ENCODE measurements at places on chromosomes 7 and 10.

- peak; percentile 43 for DNase-seq
These were observed 123.7 kb upstream of the FAM20C start for GRCh38 chr7:68629-69028.

DNA sequence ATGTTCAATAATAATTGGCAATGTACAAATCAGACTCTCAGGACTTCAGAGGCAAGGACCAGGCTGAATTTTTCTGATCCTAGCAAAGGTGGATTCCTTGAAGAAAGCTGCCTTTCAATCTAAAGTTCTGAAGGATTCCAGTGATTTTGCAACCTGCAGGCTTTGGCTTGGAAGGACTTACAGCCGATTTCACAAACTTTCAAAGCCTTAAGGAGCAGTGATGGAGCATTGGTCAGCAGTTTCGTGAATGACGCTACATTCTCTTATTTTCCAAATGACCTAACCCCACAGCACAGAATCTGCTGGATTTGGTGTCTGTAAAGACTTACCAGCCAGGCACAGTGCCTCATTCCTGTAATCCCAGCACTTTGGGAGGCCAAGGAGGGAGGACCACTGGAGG is 167.5 kb downstream of the ARHGAP12 start:
- DNase-seq = no peak

DNA sequence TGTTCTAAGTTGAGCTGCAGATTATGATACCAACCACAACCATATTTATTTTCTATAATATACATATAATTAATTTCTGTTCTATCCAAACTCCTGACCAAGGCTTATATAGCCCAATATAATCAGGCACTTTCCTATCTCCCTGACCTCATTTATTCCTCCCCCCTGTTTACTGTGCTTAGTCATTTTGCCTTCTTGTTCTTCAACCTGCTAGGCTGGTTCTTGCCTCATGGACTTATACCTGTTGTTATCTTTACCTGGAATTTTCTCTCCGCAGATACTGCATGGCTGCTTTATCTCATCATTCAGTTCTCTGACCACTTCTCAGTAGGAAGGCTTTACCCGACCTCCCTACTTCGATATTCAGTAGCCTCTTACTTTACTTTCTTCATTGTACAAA is 24.9 kb upstream of the FAM3C start:
- DNase-seq = no peak

DNA sequence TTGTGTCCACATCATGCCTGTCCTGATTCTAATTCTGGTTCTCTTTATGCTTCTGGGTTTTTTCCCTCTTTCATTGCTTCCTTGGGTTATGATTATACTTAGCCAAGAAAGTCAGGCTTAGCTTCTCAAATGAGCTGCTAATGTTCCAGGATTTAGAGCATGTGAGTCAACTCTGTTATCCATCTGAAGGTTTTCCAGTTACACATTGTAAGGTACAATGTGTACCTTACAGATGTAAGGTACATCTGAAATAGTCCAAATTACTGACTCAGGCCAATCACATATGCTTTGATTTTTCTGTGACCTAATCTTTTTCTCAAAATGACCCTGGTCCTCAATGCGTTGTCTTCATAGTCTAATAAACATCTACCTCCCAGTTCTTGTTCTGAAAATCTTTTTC is 13.3 kb upstream of the MIOS start:
- DNase-seq = no peak

DNA sequence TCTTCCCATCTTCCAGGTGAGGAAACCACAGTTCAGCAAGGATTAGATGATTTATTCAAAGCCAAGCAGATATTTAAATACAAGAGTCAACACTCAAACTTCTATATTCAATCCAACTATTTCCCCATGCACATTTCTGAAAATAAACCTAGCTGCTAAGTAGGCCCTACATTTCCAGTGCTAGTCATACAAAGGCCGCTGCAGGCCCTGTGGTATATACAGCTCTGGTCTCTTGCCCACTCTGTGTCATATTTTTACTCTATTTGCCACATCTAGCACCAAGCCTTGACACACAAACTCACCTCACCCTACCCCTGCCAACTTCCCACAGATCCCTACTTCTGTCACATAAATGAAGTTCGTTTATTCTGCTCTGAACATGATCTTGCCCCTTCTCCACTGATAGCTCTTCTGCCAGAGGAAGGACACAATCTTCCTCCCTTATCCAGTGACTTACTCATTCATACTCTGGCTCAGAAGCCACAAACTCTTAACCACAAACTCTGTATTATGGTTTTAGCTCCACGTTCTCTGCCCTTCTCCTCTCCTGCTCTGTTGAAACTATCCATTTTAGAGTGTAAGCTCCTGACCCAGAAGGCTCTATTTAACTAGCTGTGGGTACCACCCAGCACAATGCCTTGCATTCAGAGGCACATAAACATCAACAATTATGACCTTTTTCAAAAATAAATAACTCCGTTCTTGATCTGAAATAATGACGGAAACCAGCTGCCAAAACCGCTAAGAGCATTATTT is 180.7 kb downstream of the CPEB3 start:
- DNase-seq = no peak

- DNase-seq = no peak
These were observed 14.8 kb downstream of the SLIT1 start for GRCh38 chr10:97171001-97171400.

GRCh38 chr7:158655931-158656441 is 48.6 kb downstream of the NCAPG2 start:
- no peak for DNase-seq

DNA sequence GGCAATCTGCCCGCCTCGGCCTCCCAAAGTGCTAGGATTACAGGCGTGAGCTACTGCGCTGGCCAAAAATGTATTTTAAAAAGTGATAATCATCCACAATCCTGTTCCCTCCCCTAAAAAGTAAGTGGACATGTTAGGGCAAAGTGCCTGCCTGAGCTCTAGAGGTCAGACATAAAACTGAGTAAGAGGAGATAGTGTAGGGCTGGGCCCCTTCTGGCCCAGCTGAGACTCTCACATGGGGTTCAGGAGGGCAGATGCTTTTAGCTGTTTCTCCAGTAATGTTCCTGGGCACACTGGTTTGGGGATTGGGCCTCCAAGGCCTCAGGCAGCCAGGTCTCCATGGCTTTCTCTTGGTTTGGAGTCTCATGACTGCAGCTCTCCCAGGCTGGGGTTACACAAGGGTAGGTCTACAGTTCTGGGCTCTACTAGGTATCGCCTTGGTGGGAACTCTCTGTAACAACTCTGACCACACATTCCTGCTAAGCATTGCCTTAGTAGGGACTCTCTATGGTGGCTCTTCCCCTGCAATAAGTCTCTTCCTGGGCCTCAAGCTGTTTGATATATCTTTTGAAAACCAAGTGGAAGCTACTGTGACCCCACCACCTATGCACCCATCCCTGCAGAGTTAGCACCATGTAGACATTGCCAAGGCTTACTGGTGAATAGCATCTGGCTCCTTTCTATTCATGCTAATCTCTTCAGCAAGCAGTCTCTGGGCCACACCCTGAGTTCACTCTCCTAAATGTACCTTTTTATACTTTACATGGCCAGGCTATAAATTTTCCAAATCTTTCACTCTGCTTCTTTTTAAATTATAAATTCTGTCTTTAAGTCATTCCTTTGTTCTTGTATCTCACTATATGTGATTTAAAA is 6.9 kb upstream of the NUDCD3 start:
- no peak for DNase-seq

DNA sequence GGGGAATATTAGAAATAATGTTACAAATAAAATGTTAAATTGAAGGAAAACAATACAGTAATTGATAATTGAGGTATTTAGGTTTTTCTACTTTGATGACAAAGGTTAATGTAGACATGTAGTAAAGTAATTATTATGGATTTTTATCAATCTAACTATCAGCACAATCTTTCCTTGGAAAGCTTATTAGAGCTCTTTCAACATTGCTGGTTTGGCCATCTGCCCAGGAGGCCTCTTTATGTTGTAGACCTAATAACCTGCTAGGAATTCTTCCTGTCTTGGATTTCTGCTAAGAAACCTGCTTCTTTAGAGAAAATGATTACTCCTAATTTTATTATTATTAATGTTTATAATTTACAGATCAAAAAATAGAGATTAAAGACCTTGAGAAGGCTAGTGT is 78.9 kb downstream of the CHRM2 start:
- DNase-seq = no peak

DNA sequence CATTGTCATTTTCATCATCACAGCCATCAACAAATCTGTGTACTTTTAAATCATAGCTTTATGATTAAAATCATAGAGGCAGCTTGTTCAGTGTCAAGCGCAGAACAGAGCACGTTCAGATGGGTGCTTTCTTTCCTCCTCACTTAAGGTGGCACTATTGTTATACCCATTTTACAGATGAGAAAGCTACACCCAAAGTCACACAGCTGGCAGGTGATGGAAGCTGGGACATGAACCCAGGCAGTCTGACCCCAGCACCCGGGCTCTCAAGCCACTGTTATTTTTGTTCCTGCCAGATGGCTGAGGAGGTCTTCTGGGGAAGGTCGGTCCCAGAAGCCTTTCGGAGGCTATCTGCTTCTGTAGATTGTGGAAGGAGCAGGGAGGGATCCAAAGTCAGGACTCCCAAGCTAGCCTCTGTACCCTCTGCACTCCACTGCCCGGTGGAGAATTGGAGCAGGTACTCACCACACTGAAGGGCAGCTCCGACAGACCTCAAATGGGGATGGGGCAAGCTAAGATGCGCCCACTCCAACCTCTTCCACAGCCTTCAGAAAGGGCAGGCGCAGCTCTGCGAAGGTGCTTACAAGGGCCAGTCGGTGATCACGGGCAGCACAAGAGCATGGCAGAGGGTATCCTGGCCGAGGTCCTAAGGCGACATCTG is 610 bp downstream of the AVPI1 start:
- DNase-seq = peak; percentile 26

DNA sequence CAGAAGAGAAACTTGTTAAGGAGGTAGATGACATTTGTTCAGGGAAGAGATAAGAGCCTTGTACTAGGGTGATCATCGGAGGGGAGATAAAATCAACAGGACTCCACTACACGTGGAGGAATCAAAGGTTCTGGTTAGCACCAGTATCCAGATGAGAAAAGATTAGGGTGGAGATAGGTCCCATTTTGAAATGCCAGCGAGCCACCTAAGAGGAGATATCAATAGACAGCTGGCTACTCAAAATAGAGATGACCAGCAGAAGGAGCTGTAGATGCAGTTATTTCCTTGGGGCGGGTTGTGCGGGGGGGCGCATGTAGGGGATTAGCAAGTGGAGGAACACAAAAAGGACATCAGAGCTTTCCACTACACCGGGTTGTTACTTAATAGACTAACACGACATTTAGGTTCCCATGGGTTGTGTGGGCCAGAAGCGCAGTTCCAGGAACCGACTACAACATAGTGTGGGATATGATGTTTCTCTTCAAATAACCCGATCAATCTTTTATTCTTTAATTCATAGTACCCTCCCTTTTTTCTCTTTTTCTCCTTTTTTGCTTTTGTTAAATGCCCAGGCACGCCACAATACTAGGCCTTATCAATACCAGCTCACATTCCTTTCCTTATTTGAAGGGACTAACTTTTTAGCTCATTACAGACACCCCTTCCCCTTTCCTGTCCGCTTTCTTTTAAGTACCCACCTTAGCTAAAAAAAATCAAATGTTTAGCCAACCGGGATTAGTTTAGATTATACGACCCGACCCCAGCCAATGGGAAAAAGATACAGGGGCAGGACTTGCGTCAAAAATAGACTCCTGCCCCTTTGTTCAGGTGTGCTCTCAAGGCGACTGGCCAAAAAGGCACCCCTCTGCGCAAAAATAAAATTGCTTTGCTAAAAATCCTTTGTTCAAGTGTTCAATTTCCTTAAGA is 2.0 kb upstream of the KIF11 start:
- DNase-seq = peak; percentile 57

- no peak for DNase-seq
These were observed 120.0 kb downstream of the MALRD1 start for GRCh38 chr10:19168584-19168983.

DNA sequence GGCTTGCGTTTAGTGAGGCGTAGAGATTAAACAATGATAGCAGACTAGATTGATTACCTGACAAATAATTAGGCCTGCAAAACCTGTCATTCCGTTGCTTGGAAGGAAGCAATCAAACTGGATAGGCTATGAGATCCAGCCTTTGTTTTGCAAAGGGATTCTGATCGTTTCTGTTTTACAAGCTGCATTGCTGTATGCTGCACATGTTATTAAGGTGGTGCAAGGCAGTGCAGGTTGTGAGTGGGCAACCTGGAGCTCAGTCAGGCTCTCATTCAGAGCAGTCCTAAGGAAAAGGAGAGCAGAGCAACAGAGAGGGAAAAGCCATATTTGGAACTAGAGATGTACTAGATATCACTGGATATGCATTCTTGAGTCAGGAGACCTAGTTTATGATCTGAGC is 6.9 kb upstream of the NOBOX start:
- DNase-seq = no peak

GRCh38 chr10:92181575-92181974 is 109.3 kb downstream of the CPEB3 start:
- peak; percentile 6 for DNase-seq

Data from suppressor macrophage (primary cell).